ENCODE measurements at places on chromosomes 3 and 15.

DNA sequence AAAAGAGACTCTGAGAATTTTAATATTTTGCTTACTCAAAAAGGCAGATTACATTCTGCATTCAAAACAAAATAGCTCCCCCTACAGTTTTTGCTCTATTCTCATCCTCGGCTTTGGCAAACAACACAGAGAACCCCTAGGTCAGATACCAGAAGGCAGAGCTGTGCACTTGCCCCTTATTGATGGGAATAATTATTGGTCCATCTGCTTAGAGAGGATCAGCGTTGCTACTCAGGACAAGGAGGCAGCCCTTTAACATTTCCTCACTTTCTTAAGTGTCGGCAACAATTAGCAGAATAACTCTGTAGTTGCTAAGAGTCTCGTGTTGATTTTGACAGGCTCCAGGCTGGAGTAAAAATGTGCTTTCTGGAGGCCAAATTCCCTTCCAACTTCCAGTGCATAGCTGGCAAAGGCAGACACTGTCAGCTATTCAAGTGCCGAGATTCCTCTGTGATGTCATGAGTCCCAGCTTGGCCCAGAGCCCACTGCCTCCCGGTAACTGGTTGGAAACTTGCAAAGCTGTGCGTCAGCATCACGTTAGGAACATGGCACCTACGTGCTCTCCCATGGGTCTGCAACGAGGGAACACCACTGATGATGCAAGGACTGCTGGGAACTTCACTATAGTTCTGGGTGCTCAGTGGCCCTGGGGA lies 482.7 kb upstream of the ADAMTS9 start:
- DNase-seq, result no peak

DNA sequence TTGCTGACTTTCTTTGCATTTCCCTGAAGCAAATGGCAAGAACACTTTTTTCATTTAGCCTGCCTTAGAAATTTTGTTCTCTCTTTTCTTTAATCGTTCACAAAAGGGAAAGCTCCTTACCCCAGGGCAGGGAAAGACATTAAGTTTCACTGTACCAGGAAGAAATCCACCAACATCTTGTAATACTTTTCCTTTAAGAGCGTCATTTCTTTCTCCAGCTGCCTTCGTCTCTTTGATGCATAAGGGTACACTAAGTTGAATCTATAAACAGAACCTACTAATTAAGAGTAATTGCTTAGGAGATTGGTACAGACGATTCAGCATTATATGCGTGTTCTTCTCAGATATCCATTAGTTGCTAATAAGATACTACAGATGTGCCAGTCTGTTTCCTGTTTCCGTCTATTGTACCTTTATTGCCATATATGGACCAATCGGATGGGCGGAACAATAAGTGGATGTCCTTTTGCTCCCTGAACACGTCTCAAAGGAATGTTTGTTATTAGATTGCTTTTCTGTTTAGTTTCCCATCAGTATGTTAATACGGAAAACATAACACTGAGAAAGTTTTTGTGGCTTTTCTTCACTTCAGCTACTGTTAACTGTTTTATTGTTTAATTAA lies 276.7 kb upstream of the RARB start:
- no peak for DNase-seq

DNA sequence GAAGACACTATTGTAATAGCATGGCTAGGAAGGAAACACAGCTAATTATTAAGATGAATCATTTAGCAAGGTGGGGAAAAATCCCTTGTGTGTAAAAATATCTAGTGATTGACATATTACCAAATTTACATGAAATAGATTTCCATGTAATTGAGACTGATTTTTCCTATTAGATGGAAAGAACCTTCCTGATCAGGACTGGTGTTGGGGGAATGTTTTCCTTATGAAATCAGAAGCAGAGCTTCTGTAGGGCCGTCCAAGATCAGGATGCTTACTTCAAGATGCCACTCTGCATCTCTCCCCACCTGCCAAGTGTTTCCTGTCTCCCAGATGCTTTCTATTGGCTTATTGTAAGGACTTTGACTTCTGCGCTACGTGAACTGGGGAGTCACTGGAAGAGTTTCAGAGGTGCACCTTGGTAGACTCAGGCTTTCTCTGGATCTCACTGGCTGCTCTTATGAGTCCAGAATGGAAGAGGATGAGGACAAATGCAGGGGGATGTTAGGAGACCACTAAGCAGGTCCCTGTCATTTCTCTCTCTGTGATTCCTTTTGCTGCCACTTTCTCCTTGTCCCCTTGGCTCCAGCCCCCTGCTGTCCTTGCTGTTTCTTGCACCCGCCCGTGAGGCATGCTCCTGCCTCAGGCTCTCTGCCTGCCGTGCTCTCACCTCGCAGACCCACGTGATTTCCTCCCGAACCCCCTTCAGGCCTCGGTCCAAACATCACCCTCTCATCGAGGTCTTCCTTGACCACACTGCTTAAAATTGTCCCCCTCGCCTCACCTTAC lies 30.1 kb downstream of the BTD start:
- no peak for DNase-seq

- DNase-seq, result no peak
Measured at GRCh38 chr15:62742409-62743171, 300.0 kb upstream of the TPM1 start.

DNA sequence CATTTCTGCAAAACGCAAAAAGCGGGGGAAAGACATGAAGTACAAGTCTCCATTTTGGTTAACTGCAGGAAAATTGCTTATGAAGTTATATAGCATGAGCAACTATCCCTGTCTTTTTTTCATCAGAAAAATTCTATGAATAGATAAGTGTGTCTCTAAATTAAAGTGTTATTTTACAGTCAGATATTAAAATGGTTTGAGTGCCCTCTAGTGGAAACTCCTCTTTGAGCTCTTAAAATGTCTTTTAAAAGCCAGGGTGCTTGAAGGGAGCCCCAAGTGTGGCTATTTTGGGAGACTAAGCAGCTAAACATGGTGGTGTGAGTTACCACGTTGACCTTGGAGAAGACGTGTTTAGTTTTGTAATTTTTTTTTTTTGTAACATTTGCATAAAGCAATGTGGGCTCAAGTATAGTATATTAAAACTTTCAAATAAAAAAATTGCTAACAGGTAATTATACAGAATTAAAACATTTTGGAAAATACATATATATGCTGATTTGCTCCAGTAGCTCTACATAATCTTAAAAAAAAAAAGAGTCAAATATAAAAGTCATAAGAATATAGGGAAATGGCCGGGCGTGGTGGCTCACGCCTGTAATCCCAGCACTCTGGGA lies 77.2 kb downstream of the PPP2R3A start:
- no peak for DNase-seq

DNA sequence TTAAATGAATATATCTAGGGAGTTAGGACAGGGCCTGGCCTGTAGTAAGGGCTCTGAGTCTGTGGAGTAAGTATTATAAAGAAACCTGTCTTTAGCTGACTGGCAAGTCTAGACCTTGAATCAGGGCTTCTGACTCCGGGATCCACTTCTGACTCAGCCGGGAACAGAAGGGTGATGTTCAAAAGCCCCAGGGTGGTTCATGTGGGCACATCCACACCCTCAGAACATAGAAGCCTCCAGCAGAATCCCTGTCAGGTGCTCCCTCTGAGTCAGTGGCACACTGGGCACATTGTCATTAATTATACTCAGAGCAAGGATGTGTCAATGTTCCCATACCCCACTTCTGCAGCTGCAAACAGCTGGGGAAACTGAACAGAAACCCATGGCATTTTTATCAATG lies 26.7 kb upstream of the SNRK start:
- DNase-seq, result no peak

DNA sequence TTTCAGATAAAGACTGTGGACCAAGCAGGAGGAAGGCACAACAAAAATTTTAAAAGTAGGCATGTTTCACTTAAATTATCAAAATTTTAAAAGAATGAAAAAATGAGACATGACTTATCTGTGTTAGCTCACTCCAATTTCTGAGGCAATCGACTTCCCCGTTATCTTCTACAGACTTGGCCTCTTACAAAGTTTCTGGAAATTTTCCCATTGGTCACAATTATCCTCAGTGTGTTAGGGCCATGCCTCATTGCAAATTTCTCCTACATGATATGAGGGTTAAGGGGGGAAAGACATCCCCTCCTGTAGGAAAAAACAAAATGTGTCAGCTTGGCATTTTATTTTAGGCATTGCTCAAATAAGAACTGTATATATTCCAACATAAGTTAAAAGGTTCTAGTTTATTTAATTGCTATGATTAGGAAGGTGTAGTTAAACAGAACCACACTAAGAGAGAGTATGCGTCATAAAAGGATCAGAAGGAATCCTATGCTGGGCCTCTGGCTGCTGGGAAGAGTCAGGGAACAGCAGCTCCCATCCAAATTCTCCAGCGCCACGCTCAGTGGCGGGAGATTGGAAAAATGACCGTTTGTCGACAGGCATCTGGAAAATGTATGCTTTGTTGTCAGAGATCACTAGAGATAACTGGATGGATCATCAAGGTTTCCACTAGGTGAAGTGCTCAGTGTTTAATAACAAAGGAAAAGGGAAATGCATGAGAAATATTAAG lies 463.6 kb upstream of the NR2F2 start:
- DNase-seq, result no peak

DNA sequence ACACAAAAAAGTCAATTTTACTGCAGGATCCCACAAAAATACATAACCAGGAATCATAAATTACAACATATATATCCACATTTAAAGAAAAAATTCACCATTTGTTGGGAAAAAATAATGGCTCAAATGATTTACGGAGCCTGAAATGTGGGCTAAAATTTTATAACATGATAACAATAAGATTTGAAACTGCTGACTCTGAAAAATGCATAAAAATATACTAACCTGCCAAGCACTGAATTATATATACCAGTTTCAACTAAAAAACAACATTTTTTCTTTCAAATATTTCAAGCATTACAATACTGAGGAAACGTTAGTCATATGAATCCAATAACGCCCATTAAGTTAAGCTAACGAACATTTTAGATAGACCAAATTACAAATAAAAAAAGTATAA lies 12.2 kb upstream of the MYO5C start:
- DNase-seq, result no peak

DNA sequence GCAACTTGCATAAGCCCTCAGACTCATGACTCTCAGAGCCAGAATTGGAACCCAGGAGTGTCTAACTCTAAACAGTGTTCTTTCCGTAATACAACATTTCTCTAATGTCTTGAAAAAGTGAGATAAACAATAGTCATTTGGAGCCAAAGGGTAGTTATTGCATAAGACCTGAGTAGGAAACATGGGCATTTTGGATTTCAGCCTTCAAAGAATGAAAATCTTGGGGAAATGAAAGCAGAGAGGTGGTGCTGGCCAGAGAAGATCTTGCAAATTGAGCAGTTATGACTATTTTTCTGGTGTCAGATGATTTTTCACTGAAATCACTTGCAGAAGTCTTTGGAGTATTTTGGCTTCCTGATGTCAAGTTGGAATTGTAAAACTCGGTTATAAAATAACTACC lies 379.4 kb downstream of the DIPK2A start:
- DNase-seq, result no peak

Data from activated effector memory CD4-positive, alpha-beta T cell treated with Interleukin-2 at 50 U/mL for 16 hours (primary cell).